ENCODE measurements at places on chromosomes 5 and 9.
A peak's percentile ranks its signal among the peaks of the same experiment; 100 is the strongest.

DNA sequence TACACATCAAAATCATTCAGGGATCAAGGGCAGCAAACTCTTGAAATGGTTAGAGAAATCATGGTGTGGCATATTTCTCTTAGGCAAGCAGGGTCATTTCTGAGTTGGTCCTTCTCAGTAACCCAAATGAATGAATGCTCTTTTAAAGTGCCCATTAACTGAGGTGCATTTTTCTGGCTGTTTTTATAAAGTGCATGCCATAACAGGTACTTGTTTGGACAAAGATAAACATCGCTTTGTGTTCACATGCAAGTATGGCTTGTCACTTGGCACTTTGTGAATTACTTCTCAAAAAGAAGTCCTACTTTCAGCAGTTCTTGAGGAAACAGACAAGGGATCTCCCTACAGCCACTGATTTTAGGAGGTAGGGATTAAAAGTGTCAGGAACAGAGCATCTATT is 64.8 kb upstream of the IFNE start:
- no peak for DNase-seq

- no peak for DNase-seq
Measured at GRCh38 chr9:14452539-14452938, 138.6 kb upstream of the NFIB start.

DNA sequence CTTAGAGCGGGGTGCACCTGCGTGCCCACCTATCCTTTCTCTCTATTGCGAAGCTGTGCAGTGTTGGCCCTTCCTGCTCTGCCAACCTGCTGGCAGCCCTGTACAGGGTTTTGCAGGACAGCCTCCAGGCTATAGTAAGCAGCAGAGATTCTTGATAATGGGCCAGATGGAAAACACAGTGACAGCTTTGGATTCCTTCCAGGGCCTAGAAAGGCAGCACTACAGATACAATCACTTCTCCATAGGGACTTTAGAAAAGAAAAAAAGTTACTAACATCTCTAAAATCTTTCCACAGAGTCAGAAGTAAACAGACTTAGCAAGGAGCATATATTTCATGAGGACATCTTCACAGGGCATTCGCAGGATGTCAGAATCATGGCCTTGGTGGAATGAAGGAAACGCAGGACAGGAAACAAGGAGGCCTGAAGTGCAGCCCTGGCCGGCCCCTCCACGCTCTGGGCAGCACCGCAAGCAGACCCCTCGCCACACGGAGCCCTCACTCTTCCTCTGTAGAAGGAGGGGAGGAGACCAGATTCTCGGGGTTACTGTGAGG is 172.1 kb upstream of the GAS1 start:
- peak; percentile 41 for DNase-seq

GRCh38 chr5:31244921-31245320 is 51.4 kb downstream of the CDH6 start:
- no peak for DNase-seq

DNA sequence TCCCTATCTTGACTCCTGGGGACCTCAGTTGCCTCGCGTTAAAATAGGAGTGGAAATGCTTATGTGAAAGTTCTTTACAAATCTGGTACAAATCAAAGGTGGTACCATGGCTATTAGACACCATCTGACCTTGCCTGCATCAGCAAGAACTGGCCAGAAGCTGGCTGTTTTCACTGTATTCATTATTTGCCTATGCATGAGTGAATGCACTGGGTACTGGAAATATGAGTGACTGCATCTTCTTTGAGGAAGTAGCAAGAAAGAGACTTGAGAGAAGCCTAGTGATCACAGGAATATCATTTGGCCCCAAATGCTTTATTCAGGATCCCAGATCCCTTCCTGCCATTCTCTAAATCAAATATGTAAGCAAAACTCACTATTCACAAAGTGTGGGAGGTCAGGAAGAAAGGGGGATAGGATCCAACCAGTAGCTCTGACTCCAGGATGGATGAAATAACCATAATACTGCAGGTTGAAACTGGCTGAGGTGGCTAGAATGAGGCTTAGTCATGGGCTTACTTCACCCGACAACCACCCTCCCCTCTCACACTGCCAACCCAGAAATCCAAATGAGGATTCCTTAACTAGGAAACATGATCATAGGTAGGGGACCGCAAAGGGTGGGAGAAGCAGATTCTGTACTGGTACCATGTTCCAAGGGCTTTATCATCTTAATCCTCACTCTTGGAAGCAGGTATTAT is 56.7 kb downstream of the FAM114A2 start:
- DNase-seq: no peak

DNA sequence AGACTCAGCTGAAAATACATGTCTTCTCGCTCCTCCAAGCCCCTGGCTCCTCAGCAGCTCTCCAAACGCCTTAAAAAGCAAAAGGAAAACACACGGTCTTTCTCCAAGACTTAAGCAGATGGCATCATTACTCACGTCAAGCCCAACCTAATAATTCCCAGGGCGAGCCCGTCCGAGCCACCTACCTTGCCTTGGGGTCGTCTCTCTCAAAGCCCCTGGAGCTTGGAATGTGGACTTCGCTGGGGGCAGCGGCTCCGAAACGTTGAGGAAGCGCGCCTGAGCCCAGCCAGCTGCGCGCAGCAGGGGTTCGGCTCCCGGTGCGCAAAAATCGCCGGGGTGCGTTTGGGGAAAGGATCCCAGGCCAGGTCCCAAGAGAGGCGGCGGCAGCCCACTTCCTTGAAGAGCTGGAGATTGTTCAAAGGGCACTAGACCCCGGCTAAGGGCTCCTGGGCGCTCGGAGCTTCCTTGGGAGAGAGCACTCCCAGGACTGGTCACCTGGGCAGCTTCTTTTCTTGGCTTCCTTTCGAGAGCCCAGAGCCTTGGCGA is 395 bp downstream of the DRD1 start:
- no peak for DNase-seq

GRCh38 chr9:87160148-87161102 is 213.1 kb upstream of the GAS1 start:
- DNase-seq: no peak

DNA sequence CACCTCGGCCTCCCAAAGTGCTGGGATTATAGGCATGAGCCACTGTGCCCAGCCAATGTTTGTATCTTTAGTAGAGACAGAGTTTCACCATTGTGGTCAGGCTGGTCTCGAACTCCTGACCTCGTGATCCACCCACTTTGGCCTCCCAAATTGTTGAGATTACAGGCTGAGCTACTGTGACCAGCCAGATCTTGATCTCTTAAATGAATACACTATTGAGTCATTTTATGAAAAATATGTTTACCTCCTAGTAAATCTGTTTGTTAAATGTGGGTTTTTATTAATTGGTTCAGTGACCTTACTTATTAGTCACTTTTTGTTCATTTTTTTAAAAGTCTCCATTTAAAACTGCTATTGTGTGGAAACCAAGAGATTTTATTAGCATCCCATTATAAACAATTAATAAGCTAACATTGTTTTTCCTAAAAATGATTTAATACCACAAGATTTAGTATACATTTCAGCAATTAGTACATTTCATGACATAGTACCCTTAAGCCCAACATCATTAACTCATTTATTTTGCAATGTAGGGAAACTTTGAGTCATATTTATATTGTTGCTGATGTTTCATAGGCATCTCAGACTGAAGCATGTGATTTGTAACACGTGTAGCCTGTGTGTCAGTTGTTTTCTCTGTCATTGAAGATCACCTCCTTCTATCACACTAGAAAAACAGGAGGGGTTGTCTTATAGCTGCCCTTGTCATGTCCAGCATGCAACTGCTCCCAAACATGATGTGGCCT is 261.2 kb downstream of the TAF11L14 start:
- DNase-seq: no peak

GRCh38 chr5:98787131-98787719 is 13.8 kb downstream of the RGMB start:
- no peak for DNase-seq

DNA sequence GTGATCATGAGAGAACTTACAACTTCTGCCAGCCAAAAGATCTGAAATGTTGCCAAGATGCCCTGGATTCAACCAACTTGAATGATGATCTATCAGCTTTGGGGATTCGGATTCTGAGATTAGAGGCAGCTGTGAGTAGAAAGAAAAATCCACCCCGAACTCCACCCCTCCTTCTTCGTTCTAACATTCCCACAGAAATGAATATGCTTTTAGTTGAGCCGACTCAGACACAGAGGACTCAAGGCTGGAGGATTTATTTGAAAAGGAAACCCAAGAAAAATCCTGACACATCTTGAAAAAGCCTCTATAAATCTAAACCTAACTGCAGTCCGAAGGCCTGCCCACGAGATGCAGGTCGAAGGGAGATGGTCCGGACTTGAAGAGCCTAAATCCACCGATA is 275.0 kb downstream of the GAS1 start:
- no peak for DNase-seq

DNA sequence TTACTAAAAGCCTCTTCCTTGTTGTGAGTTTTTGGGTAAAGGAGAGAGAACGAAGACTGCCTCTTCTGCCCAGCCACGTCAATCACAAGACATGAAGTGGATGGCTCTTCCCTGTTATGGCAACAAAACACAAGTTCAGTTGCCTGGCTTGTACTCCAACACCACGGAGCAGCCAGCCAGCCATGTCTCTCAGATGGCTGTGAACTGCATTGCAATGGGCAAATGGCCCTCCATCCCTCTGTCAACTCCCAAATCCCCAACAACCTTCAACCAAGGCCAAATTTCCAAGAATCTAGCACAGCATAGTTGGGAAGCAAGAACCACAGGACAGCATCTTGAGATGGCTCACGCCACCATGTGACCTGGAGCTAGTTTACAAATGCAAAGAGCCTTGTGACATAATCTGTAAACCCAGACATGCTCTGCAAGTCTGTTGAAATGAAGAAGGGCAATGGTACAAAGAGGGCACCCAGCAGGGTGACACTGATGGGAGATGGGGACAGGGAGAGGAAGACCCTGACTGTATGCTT is 53.9 kb downstream of the ZNF366 start:
- DNase-seq: no peak

GRCh38 chr5:3671337-3671736 is 75.7 kb downstream of the IRX1 start:
- no peak for DNase-seq

All from endothelial cell of umbilical vein (primary cell).